Activated naive CD8-positive, alpha-beta T cell treated with anti-CD3 and anti-CD28 coated beads for 36 hours (primary cell): ENCODE measurements at places on chromosomes 11 and 22. TPM values are rescaled to one million over a fixed set of nuclear protein-coding genes. Genes with fewer than 3 reads are reported as not detected.

- peaks cover 2% of the 10 kb centered on the region for H3K36me3 ChIP-seq
- DNase-seq = no peak
- H3K4me3 ChIP-seq = no peak overlapping the region
- peaks cover 4% of the 10 kb centered on the region for H3K27me3 ChIP-seq
- no peak overlapping the region for H3K27ac ChIP-seq
These were observed 20.1 kb upstream of the SWAP70 start for GRCh38 chr11:9643751-9644150.

The TMEM191C gene
- 1.3 TPM for total RNA-seq

GRCh38 chr22:25485626-25486545, 78.6 kb upstream of the GRK3 start:
- peak overlapping the region; percentile 38 for H3K4me3 ChIP-seq
- peak; percentile 65 for DNase-seq

GRCh38 chr11:13102865-13103539, 93.9 kb downstream of the RASSF10 start:
- peaks cover 28% of the 10 kb centered on the region for H3K27me3 ChIP-seq
- no peaks in the 10 kb centered on the region for H3K4me1 ChIP-seq
- no peak overlapping the region for H3K27ac ChIP-seq
- no peaks in the 10 kb centered on the region for H3K36me3 ChIP-seq
- no peak overlapping the region for H3K4me3 ChIP-seq

DNA sequence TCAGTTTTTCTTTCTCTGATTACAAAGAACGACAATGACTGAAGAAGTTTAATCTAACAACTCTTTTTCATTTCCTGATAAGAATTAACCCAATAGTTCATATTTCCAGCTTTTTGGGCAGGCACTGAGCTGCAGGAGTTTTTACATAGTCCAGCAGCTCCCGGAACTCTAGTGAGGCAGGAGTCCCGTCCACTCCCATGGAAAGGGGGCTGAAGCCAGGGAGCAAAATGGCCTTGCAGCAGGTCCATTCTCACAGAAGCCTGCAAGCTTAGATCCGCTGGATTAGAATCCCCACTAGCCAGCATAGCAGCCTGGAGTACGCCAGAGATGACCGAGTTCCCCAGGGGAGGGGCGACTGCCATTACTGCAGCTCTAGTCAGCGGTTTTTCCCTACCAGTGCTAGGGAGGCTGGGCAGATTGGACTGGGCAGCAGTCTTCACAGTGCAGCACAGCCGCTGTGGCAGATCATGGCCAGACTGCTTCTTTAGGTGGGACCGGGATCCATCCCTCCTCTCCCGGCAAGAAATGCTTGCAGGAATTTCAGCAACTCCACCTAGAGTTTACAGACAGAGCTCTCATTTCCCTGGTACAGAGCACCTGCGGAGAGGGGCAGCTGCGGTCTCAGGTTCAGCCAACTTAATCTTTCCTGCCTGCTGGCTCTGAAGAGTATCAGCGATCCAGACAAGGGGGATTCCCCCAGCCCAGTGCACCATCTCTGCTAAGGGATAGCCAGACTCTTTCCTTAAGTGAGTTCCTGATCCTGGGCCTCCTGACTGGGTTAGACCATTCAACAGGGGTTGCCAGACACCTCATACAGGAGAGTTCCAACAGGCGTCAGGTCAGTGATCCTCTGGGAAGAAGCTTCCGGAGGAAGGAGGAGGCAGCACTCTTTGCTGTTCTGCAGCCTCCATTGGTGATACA, 742 bp upstream of the CASP4 start:
- peaks cover 33% of the 10 kb centered on the region for H3K4me1 ChIP-seq
- peak overlapping the region; percentile 95 for H3K27ac ChIP-seq
- H3K27me3 ChIP-seq = no peaks in the 10 kb centered on the region

The TSPAN32 gene
- 5.4 TPM for total RNA-seq
